ENCODE measurements at places on chromosomes 2 and 18. TPM values are rescaled to one million over a fixed set of nuclear protein-coding genes. Genes with fewer than 3 reads are reported as not detected.

GRCh38 chr2:128722489-128722888, 403.8 kb upstream of the HS6ST1 start:
- no peak for DNase-seq

GRCh38 chr2:171862501-171862900, 31.5 kb downstream of the SLC25A12 start:
- no peak for DNase-seq

- no peak for DNase-seq
Observed at GRCh38 chr2:106789185-106789584, 96.8 kb downstream of the ST6GAL2 start.

- peak; percentile 47 for DNase-seq
Observed at GRCh38 chr2:45380131-45380836, 230.8 kb downstream of the SRBD1 start.

- DNase-seq, result no peak
Observed at GRCh38 chr2:236178890-236179235, 10.7 kb upstream of the GBX2 start.

DNA sequence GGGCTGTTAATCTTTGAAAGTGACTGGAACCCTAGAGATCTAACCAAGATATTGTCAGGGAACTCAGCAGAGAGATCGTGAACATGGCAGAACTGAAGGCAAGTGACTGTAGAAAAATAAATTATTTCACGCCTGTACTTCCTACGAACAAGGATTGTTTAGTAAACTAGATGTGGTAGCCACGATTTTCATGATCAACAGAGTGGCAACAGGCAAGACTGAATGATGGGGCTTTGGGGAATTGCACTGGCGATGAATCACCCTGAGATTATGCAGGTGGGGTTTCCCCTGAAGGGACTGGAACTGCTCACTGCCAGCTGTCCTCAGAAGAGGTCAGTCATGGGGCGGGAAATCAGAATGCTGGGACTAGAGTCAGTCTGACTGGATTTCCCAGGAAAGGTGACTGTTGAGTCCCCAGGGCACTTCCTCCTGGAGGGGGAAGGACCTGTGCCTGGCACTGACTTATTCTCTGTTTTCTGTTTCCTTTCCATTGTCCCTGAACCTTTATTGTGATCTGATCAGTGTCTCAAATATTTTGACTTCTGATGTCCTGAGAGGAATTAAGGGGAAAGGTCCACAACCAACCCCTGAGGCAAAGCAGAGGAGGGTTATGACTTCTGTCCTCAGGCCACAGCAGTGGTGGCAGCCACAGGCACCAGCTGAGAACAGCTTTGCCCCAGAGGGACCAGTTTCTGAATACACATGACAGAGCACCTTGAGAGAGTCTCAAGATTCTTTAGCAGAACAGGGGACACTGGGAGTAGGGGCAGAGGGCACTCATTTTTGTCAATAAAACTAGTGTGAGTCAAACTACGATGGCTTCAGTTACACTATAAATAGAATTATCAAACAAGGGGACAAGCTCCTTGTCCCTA, 70.0 kb downstream of the NAB1 start:
- peak; percentile 75 for DNase-seq

DNA sequence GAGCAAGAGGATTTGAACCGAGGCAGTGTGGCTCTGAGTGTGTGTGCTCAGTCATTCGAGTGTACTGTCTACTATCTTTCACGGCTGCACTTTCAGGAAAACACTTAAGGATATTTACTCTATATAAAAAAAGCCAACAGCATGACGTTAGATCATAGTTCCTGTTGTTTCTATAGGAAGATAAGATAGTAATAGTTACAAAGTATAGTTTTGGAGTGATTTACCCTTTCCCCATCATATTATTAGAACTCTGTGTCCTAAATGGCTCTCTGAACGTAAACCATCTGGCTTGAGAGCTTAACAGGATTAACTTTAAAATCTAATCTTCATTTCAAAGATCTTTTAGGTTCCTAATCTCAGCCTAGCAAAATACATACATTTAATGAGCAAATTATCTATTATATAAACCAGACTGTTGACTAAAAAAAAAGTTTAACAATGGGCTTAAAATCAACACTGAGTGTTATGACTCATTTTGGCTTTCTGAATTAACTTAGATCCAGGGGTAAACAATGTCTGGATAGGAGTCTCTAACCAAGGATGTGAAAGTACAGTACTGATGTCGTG, 150.3 kb upstream of the DNMT3A start:
- peak; percentile 84 for DNase-seq

GRCh38 chr2:138155304-138155703, 191.0 kb downstream of the HNMT start:
- DNase-seq, result no peak

DNA sequence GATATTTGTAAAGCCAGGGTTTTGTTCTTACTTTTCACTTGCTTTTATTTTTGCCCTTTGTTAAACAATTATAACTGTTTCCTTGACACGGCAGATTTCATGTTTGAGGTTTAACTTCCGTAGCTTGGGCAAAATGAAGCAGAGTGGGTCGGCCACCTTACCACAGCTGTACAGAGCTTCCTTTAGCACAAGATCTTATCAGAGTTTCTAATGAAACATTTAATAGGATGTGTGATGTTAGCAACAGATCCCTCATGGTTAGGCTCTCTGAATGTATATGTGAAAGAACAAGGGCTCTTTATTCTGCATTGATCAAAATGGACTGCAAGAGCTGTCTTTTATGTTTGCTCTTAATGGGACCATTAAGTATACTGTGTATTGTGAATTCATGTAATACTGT, 22.3 kb downstream of the RNF125 start:
- DNase-seq, result no peak

- DNase-seq, result peak; percentile 27
Observed at GRCh38 chr2:134926231-134926931, 7.8 kb downstream of the CCNT2 start.

The ANKRD53 gene
- 6.5 TPM for total RNA-seq

The FBLN7 gene
- total RNA-seq, result 3.2 TPM

The ADD2 gene
- 0.36 TPM for total RNA-seq

The AQP12B gene
- not detected for total RNA-seq

The CHRNG gene
- not detected for total RNA-seq

All from fibroblast of the aortic adventitia (primary cell).